ENCODE measurements at places on chromosomes 3 and 15.

DNA sequence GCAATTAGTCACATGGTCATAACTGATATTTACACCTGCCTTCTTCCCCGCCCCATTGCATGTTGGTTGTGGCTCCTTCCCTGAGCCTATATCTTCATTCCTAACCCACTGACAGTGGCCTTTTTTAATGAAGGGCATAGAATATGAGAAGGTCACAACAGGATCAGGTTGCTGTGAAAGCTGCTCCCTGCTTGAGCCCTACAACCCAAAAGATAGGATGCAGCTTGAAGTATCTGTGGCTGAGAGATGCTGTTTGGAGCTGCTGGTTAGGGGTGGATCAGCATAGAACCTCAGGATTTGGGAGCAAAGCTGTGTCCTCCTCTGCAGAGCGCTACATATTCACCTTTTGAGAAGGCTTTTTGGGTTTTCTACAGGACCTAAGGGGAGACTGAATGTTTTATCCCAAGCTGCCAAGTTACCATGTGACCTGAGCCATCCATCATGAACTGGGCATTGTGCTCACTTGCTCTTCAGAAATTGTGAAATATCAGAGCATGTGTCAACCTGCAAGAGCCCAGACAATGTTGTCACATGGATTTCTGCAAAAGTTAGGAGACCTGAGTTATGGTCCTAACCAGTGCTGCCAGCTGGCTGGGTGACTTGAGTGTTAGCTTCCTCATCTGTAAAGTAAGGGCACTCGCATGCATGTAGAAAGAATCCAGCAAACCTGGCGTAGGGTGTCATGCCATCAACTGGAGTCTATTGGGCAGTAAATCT lies 49.8 kb upstream of the ARL8B start:
- DNase-seq = no peak

GRCh38 chr15:64216730-64217428 lies 54.1 kb upstream of the PPIB start:
- DNase-seq = no peak

DNA sequence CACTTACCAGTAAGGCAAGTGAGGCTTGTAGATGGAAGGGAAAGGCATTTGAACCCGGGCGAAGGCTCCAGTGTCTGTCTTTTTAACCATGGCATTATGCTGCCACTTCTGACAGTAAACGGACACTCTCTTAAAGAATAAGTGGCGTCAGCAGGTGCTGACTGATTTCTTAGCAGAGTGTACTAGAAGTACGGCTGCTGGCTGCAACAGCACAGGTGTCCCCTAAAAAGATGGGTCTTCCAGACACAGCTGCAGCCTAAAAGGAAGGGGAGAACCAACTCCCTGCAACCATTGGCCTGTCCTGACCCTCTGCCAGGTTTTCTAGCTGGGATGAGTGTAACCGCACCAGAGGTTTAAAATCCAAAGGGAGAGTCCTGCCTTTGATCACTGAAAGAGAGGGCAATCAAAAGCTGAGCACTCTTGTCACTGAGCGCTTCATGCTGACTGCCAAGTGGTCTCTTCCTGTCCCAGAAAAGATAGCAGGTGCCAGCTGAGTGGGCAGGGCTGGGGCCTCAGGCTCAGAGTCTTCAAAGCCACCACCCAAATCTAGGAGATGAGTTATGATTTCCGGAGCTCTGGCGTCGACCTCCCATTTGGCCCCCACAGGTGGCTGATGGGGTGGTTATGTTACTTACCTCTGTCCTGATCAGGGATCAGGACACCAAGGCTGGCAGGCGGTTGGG lies 255.8 kb downstream of the SLCO3A1 start:
- DNase-seq = no peak

DNA sequence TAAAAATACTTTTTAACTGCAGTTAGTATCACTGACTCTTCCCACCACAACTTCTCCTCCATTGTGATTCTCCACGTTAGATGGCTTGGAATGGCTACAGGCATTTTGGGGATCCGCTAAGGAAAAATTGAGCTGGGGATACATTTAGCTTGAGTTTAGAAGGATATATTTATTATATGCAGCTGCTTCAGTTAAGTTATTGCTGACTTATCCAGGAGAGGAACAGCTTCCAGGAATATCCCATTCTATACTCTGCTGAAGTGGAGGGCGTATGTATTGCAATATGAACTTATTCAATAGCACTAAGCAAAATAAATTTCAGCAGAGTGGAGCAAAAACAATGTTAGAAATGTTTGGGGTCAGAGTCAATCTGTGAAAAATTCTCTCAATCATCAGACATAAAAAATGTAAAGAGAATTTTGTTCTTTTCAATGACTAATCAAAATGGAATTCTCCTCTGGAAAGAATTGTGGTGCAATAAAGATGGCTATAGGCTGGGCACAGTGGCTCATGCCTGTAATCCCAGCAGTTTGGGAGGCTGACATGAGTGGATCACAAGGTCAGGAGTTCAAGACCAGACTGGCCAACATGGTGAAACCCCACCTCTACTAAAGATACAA lies 84.7 kb downstream of the NCEH1 start:
- no peak for DNase-seq

DNA sequence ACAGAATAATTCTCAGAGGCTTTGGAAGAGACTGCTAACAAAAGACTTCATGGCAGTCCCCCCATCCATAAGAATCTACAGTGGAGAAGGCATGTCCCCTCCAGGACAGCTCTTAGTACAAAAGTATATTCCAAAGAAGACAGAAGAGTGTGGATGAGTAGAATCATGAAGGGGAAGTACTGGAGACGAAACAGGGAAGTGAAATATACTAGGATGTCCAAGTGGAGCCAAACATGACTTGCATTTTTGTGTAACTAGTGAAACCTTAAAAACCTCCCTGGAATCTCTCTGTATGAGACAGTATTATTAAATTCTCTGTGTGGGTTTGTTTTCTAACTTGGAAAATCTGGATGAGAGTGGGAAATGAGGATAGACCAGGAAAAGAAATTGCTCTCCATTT lies 312.4 kb downstream of the RSL24D1 start:
- no peak for DNase-seq

- DNase-seq = no peak
These were observed 4.9 kb downstream of the OGG1 start for GRCh38 chr3:9754678-9755077.

DNA sequence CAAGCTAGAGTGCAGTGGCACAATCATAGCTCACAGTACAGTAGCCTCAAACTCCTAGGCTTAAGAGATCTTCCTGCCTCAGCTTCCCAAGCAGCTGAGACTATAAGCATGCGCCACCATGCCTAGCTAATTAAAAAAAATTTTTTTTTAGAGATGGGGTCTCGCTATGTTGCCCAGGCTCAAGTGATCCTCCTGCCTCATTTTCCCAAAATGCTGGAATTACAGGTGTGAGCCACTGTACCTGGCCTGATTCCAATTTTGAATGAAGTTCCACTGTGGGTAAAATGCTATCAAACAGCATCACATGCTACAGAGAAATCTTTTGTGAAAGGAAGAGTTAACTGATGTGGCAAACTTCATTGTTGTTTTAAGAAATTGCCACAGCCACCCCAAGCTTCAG lies 17.5 kb downstream of the ADPGK start:
- no peak for DNase-seq

DNA sequence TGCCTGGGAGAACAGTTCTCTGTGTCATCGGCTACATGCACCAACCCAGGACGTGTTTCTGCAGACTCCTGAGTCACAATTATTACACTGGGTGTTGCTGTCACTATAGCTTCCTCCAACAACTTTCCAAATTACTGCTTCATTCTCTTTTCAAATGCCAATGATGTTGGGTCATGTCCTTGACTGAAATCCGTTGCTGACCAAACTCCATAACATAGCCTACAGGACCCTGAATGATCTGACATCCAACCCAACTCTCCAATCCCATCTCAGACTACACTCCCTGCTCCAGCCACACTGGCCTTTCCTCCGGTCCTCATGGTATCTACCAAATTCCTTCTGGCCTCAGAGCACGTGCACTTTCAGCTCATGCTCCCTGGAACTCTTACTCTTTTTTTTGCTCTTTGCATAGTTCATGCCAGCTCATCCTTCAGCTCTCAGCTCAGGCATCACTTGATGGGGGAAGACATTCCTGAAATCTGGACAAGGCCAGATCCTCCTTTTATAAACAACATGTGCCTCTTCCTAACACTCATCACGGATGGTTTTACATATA lies 108.8 kb upstream of the PTPRG start:
- no peak for DNase-seq

DNA sequence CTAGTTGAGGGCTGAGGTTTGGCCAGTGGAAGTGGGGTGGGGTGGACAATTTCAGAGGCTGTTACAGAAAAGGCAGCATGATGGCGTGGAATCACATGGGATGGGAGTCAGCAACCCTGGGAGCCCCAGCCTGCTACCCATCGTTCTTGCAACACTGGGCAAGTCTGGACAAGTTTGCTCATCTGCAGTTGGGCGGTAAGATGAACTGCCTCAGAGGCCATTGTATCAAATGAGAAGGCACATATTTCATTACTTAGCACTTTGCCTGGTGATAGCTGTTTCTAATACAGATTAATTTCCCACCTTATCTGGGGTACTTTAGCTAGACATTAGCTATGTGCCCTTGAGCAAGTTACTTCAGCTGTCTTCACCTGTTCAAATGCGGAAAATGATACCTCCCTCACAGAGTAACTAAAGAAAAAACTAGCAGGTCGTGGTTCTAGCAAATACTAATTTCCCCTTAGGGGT lies 248.9 kb downstream of the THSD4 start:
- no peak for DNase-seq

GRCh38 chr3:46440531-46441294 lies 24.0 kb downstream of the LTF start:
- DNase-seq = no peak

GRCh38 chr3:71125738-71126137 lies 457.8 kb downstream of the FOXP1 start:
- DNase-seq = no peak

DNA sequence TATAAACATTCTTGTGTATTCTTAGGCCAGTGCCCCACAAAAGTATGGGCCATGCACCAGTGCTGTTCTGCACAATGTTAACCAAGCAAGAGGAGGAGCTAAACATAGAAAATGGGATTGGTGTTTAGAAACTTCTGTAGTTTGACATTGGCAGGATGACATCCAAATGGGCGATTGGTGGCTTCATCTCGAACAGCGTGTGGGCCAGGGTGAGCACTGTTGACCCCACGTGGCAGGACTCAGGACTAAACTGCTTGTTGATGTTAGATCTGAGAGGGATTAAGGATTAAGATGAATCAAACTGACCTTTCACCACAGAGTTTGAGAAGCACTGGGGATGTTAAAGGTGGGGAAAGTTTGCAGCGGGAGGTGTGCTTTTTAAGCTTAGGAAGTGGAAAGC lies 31.9 kb downstream of the ZNF710 start:
- no peak for DNase-seq

- no peak for DNase-seq
These were observed 47.2 kb upstream of the KY start for GRCh38 chr3:134697830-134698689.

DNA sequence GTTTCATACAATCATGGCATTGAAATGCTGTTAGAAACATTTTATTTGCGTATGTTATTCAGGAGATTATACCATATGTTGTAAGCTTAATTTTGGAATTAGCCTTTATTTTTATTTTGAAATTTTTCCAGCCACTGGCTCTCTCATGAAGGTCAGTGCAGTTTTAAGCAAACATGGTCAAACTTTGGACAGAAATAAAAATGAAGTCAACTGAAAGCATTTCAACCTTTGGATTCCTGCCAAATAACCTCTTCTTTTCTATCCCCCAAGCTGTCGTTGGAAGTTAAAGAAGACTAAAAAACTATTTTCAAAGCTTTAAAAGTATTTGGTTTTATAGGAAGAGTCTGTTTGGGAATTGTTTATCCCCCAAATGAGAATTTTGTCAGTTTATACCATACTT lies 846.6 kb downstream of the MCTP2 start:
- no peak for DNase-seq

DNA sequence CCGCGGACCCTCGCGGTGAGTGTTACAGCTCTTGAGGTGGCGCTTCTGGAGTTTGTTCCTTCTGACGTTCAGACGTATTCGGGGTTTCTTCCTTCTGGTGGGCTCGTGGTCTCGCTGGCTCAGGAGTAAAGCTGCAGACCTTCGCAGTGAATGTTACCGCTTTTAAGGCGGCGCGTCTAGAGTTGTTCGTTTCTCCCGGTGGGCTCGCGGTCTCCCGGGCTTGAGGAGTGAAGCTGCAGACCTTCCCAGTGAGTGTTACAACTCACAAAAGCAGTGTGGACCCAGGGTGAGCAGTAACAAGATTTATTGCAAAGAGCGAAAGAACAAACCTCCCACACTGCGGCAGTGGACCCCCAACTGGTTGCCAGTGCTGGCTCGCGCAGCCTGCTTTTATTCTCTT lies 177.1 kb downstream of the UACA start:
- DNase-seq = no peak

DNA sequence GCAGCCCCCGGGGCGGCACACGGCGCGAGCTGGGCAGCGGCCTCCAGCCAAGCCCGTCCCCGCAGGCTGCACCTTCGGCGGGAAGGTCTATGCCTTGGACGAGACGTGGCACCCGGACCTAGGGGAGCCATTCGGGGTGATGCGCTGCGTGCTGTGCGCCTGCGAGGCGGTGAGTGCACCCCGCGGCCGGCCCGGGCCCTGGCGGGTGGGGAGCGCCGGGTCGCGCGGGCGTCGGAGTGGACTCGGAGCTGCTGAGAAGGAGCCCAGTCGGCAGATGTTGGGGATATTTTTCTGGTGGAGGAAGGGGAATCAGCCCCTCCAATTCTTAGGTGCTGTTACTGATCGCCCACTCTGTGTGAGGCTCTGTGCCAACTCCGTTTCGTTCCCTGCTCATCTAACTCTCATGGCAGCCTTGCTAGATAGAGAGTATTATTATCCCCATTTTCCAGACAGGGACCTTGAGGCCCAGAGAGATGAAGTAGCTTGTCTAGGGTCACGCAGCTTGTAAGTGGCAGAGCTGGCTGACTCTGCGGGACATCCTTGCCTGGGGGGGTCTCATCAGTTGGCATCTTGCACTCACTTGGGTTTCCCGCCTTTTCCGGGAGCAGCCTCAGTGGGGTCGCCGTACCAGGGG lies 890 bp downstream of the CHRD start:
- no peak for DNase-seq

GRCh38 chr3:107942244-107942643 lies 148.6 kb downstream of the CD47 start:
- no peak for DNase-seq

- no peak for DNase-seq
These were observed 342.8 kb downstream of the TBC1D5 start for GRCh38 chr3:17399586-17399985.

DNA sequence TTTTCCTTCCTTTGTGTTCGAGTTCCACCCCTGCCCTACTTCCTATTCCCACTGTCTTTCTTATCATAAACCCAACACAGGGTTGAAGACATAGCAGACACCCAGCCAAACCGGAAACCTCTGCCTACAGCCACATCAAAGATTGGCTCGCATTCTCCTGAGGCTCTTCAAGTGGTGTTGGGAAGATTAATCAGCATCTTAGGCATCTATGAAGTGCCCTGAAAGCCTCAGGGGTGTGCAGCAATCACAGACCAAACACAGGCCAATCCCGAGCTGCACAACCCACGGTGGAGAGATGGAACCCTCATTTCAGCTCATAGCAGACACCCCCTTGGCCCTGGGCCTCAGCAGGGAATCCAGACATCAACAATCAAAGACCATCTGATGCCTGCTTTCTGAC lies 255.9 kb downstream of the XXYLT1 start:
- DNase-seq = no peak

All from WTC11 (cell line).